ENCODE measurements at places on chromosomes 11 and 22.

DNA sequence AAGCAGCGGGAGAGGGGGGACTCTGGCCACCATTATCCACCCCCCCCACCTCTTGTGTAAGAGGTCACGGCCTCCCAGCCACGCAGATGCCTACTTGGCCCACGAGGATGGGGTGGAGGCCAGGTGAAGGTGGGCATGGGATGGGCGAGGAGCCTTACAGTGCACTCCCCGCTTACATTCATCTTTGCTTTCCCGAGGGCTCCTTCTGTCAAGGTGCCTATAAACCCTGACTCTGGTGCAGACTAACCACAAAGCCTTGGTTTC lies 13.1 kb downstream of the NPTXR start:
- DNase-seq, result no peak

GRCh38 chr11:58276151-58276550 lies 8.1 kb upstream of the OR10W1 start:
- no peak for DNase-seq

DNA sequence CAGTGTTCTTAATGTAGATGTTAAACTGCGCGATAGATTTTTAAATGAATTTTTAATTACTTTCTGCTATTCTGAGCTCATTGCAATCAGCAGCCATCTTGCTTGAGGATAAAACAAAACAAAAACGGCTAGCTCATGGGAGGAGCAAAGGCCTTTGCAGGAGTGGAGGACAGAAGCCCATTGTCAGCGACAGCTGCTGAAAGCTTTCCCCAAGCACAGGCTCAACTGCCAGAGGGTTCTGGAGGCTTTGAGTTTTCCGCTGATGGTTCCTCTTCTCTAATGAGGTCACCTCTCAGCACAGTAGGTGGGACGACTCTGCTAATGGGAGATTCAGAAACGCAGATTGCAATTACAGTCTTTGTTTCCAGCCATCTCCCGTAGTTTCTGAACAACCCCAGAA lies 167.1 kb upstream of the TTC12 start:
- no peak for DNase-seq

GRCh38 chr22:17477391-17477833 lies 85.9 kb upstream of the SLC25A18 start:
- DNase-seq, result no peak

- no peak for DNase-seq
Observed at GRCh38 chr22:33867118-33867866, 53.0 kb downstream of the LARGE1 start.

DNA sequence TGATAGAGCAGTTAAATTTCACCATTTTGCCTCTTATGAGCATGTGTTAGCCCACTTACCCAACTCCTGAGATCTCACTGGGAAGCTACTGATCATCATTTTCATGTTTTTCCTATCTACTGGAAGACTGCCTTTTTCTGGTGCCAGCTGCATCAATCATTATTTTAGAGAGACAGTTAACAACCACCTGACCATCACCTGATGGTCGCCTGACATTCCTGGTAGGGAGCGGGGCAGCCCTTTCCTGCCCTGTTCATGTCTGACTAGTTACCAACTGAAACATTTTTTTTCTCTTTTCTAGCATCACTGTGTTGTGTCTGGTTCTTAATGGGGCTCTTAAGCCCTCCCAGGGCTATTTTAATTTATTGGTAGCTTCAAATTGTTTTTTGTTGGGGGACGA lies 20.2 kb upstream of the PATL1 start:
- no peak for DNase-seq

DNA sequence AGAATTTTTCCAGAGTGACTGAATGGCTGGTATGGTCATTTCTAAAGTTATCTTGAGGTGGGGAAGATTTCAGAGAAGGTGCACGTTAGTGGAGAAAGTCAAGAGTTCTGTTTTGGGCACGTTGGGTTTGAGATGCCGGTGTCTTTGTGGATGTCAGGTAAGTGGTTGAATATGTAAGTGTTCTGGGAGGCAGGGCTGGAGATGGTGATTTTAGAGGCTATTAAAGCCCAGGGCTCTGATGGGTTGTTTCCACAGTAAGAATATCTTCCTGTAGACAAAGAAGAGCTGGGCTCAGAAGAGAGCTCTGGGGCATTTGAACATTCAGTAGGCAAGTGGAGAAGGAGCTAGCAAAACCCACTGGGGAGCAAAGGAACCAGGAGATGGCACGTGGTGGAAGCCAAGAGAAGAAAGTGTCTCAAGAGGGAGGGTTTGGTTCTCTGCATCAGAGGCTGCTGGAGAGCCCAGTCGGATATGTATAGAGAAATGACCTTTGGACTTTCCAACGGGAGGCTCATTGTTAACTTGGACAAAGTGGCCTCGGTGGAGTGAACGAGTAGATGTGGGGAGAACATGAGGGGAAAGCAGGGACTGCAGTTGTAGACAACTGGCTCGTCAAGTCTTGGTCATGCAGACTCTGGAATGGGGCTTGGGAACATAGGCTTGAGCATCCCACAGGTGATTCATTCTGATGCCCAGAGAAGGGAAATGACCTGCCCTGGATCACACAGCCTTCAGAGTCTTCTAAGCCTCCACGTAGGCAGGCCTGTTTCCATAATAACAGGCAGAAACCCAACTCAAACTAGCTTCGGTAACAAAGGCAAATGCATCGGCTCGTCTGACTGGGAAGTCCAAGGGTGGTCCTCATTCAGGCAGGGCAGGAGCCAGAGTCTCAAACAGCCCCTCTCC lies 98.4 kb upstream of the PARVA start:
- no peak for DNase-seq

DNA sequence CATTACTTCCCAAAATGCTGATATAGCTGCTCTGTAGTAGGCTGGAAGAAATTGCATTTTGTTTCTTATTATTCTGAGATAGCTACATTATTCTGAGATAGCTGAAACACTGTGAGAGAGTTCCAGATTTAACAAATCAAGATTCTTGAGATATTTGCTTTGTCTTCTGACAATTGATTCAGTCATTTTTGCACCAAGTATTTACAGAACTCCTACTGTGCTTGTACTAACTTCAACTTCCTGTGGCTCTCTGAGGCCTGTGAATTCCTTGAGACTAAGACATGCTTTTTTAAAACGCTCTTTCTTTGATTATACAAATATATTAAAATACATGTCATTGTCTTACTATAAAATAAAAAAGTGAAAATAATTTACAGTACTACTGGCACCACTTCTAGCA lies 52.7 kb downstream of the USP47 start:
- no peak for DNase-seq

GRCh38 chr11:7630002-7630401 lies 43.3 kb downstream of the CYB5R2 start:
- DNase-seq, result no peak

DNA sequence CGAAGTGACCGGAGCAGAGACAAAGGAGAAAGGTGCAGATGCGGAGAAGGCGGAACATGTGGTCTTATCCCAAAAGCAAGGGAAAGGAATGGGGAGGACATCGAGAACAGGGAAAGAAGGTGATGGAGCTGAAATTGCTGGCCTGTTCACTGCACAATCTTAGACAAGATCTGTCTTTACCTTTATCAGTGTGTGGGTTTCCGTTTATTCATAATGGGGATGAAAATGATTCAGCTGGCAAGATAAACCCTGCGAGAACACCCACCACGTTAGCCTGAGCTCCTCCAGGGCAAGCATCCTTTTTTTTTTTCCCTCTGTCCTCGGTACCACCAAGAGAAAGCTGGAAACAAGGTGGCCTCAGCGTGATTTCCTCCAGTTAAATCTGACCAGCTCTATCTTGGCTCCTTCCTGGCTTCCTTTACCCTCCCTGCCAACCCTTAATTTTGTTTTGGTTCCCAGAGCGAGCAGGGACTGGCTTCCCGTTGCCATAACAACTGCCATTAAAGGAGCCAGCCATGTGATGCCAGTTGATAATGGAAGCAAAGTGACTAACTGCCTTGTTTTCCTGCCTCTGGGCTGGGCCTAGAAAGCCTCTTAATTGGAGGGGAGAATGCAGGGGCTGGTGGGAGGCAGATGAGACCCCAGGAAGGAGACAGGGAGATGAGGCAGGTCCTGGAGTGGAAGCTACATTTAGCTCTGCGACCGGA lies 4.2 kb downstream of the SGSM1 start:
- DNase-seq, result no peak

GRCh38 chr22:44776605-44777363 lies 24.4 kb downstream of the ARHGAP8 start:
- DNase-seq, result no peak

GRCh38 chr11:27291954-27292636 lies 70.9 kb downstream of the CCDC34 start:
- DNase-seq, result no peak

GRCh38 chr22:48098921-48099245 lies 1336.4 kb downstream of the TBC1D22A start:
- DNase-seq, result no peak

- DNase-seq, result no peak
Observed at GRCh38 chr11:77073328-77074001, 6.7 kb downstream of the CAPN5 start.

DNA sequence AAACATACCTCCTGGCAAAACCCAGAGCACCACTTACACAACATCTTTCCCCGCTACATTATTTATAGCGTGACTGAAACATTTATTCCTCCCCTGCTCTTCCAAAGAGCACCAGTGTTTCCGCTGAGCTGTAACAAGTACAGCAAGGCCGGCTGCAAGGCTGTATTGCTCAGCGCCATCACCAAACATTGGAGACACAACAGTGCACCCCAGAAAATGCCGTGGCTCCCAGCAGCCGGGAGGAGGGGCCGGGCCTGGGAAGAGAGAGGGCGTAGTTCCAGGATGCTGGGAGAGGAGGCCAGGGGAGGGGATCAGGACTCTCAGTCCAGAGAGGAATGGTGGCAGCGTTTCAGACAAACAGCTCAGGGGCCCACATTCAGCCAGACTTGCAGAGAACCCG lies 133.2 kb downstream of the DSCAML1 start:
- no peak for DNase-seq

GRCh38 chr11:35934981-35935380 lies 8.9 kb upstream of the LDLRAD3 start:
- DNase-seq, result no peak

DNA sequence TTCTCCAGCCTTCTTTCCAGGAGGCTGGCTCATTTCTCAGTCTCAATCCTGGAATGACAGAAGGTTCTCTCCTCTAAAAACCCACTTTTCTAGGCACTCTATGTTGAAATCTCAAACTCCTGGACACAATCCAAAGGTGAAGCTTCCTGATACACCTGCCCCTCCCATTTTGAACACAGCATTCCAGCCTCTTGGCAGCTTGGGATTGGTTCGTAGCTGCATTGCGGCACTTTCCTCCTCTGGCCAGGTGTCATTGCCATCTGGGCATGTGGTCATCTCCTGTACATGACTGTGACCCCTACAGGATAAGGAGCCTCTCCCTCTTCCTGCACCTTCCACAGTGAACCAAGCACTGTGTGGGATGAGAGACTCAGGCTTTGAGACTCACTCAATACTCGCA lies 230.2 kb upstream of the B3GAT1 start:
- no peak for DNase-seq

DNA sequence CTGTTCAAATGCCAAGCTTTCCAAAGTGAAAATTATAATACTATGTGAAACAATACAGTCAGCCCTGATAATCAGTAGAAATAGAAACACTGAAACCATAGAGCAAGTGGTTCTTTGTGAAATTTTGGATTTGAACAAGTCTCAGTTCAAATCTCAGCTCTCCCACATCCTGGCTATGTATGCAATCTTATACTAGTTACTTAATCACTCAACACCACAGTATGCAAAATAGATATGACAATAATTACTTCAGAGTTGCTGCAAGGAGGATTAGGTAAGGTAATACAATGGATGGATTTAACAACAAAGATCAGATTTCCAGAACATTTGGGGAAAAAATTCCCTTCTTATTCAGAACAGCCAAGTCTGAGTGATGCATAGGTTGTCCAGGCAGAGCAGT lies 851.8 kb upstream of the CCDC90B start:
- DNase-seq, result no peak

DNA sequence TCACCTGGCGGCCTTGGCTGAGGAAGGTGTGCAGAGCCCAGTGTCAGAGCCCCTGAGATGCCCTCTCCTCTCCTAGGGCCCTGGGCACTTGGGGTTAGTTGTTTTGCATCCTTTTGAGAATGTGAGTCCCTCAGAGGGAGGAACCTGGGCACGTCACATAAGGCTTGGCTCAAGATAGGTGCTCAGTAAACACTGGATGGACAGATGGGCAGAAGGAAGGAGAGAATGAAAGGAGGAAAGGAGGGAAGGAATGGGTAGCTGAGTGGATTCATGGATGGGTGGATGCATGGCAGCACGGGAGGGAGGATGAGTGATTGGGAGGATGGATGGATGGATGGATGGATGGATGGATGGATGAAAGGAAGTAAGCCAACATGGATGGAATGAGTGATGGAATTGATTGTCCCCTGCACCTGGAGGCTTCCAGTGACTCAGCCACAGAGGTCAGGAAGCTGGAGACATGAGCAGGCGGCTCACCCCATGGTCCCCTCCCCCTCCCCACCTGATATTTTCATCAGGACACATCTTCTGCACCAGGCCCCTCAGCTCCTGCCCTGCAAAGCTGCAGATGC lies 62.2 kb downstream of the IGLL1 start:
- no peak for DNase-seq

DNA sequence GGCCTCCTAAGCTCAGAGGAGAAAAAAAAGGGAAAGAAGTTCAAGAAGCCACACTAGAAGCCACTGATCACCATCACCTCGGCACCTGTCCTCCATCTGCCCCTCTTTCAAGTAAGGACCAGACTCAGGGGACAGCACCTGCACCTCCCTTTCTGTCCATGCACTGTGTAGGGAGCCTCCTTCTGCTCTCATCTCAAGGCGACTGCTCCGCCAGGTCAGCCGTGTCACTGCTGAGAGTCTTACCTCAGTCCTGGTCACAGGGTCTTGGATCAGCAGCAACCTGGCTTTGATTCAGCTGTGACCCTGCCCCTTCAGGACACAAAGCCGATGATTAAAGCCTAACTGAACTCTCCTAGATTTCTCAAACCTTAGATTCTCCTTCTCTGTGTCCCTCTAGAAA lies 101.5 kb downstream of the ZNF280B start:
- no peak for DNase-seq

DNA sequence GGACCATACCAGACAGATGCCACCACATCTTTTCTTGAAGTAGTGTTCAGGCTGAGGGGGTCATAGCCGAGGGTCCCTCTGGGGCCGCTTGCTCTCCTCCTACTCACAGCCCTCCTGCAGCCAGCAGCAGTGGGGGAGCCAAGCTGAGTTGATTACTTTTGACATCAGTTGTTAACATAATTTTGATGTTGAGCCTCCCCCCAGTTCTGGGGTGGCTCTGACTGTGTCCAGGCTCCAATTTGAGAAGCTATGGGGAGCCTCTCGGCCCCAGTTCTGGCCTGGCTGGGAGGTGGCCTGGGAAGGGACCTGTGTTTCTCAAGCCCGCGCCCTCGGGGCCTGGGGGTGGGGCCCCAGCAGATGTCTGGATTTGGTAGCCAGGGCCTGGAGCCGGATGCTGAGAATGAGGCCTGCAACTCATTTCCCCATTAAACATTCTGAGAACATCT lies 47.9 kb downstream of the KCNQ1OT1 start:
- no peak for DNase-seq

GRCh38 chr11:85165819-85166218 lies 461.3 kb downstream of the DLG2 start:
- DNase-seq, result no peak

- no peak for DNase-seq
Observed at GRCh38 chr22:40008726-40009291, 14.1 kb downstream of the FAM83F start.
